ENCODE measurements at places on chromosomes 1 and 21.

DNA sequence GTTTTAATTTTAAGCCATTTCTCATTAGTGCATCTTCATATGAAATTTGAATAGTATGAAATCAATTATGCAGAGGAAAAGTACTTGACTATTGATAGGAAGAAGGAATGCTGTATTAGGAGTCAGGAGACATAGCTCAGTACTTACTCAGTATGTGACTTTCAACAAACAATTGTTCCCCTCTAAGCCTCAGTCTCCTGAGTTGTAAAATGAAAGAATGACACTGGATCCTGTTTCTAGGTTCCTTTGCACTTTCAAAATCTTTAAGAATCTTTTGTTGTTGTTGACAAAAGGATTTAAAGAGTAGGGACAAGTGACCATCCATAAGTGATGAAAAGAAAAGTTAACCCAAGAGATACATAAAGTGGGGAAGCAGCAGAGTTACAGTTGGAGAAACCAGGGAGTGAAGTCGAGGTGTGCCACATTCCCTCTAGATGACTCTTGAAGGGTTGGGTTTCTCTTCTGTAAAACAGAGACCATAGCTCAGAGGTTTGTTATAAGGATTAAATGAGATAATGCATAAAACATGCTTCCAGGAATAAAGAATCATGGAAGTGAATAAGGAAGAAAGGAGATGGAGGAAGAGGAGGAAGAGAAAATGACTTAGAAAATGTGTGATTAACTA is 105.7 kb upstream of the KCNJ15 start:
- ATAC-seq, result no peak

GRCh38 chr21:35197992-35198431 is 148.9 kb upstream of the RUNX1 start:
- ATAC-seq, result no peak

DNA sequence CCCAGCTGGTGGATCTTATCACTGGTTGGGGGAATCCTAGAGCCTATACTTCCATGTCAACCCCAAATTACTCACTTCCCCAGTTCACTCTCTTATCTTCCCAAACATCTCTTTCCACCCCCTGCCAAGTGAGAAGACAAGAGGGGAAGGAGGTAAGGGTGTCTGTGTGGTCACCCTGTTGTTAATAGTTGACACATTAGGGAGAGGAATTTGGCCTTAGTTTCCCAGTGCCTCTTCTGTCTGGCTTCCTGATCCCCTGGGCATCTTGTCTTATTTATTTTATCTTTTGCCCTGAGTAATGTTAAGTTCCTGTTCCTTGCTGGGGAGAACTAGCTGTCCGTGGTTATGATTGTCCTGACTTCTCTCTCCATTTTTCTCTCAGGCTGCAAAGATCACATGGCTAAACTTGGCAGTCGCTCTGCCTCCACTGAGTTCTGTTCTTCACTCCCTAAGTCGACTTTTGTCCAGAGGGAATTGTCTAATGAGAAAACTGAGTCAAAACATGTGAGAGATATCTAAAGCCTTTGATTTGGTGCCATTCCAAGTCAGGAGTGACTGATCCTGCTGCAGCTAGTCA is 157.1 kb upstream of the SYT6 start:
- ATAC-seq, result no peak

DNA sequence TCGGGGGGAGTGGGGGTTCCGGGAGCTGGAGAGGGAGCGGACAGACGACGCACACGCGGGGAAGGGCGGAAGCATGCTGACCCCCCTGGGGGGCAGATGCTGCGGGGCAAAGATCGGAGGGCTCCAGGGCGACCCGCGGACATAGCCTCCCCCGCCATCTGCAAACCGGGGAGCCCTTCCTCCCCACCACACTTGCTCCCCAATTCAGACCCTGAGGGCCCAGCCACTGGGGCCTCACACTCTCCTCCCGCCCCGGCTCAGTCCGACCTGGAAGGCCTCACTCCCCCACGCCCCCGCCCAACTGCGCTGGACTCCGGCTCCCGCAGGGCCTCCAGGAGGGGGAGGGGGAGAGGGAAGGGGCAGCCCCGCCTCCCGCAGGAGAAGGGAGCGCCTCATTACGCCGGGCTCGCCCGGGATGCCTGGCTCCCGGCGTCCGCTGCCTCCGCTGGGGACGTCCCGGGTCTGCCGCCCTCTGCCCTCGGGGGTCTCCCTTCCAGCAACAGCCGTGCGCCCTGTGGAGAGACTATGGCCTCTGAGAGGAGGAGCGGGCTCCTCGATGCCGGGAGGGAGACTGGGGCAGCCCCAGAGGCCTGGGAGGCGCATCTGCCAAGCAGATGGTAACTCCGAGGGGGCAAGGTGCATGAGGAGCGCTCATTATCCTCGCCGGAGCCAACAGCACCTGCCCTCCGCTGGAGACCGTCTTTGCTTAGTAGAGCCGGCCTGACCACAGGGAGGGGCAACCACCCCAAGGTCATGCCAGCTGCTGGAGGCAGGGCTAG is 636 bp upstream of the CAMK2N1 start:
- ATAC-seq, result peak; percentile 16

DNA sequence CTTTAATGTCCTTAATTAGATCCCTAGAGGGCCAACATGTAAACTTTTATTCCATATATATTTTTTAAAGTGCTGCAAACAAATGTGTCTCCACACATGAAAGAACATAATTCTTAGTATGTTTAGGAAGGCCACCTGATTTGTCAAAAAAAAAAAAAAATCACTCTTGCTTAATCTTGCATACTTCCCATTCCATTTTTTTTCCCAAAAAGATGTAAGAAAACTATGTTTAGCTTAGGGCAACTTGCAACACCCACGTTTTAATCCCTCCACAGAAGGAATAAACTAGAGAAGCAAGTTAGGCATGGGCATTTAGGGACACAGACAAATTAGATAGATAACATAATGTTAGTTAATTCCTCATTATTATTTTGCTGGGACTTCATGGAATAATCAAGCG is 5.6 kb downstream of the YOD1 start:
- no peak for ATAC-seq

Data from stimulated activated memory B cell treated with anti-CD40 and anti-IgM and Interleukin-4, amounts not matched to agents 10 μg/mL and 1 μg/mL and 100 μg/mL, for 72 hours (primary cell).